ENCODE measurements at places on chromosomes 7 and 10.

DNA sequence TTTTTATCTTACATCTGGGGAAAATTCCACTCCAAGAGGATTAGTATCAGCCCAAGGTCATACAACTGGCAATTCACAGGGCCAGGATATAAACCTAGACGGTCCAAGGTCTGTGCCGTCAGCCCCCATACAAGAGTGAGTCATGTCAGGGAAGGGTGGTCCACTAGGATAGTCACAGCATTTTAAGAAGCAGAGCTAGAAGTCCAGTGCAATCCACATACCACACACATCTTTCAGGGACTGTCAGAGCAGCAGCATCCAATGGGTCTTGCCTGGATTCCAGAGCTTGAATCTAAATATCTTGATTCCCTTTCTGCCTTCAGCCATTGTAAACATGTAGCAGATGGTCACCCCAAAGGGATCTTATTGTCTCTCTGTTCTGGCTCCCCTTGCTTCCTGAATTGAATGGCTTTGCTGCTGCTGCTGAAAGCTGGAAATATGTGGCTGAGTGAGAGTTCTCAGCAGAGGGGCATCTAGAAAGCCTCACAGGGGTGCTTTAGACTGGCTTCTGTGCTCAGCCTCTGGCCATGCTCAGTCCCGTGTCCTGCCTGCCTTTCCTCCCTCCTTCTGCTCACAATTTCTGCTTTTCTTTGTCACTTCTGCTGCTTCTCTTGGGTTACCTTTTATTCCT lies 9.9 kb upstream of the OR6V1 start:
- no peak for DNase-seq

- no peak for DNase-seq
Observed at GRCh38 chr10:20313665-20314064, 497.4 kb downstream of the PLXDC2 start.

GRCh38 chr10:118459642-118460193 lies 117.6 kb upstream of the FAM204A start:
- DNase-seq: no peak

DNA sequence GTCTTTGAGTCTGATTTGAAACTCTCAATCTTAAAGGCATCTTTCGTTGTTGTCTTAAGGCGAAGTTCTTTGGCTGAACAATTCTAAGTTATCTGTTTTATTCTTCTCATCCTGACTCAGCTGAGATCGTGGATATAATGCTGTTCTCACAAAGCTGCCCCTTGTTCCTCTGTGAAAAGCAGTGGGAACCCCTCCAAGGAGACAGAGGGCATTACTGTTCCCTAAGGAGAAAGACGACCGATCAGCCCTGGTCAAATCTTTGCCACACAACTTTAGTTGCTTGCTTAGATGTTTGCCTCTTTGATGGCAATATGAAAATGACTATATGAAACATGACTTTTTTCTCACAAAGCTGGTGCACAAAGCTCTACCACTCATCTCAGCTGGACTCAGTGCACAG lies 1016.7 kb downstream of the REEP3 start:
- no peak for DNase-seq

DNA sequence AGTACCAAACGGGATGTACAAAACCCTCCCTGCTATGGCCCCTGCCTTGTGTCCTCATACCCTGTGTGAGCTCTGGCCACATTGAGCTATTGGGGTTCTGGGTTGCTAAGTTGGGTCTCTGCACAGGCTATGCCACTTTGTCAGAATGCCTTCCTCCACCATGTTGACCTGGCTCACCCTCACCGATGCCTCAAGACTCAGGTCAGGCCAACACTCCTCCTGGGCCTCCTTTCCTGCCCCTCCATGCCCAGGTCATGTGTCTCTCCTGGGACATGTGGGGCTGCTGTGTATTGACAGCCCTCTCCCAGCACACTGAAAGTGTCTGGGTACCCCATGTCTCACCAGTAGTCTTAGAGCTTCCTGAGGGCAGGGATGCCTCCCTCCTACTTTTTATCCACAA lies 14.6 kb downstream of the TRPV5 start:
- no peak for DNase-seq

DNA sequence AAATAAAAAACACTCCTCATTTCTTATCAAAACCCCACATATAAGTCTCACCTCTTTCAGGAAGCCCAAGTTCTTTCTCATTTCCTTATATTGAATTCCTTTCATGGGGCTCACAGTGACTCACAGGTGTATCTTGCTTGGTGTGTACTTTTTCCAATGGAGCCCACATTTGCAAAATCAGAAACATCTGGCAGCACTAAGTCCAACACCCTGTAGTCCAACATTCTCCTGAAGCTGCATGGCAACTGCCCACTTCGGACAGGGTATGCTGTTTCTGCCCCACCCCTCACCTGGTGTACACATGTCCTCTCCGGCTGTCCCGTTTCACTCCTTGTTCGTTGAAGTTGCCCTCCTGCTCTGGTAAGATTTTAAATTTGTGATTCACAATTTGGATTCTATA lies 544.1 kb downstream of the SORCS3 start:
- DNase-seq: no peak

DNA sequence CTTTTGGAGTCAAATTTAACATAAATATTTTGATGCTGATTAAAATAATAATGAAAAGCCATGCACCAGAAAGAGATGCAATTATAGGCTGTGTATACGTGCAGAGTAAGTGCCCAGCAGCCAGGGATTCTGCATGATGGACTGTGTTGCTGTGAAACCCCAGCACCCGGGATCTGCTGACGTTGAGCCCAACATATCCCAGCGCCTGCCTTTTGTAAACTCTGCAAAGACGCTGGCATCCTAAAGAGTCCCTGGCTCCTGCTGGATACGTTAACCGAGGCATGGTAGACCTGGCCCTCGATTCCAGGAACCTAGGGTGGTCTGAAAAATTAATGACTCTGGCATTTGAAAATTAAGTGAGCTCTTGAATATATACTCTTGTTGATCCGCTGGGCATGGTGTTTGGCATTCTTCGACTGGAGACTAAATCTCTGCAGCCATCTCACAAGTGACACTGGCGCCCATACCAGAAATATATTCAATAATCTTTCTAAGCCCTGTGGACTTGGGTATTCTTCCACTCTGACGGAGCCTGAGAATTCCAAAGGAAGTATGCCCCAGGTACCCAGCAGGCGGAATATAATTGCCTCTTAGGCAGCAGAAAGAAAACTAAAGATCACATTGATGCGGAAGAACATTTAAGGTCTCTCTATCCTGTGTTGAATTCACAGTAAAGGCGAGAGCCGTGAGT lies 191.2 kb upstream of the SH2B2 start:
- DNase-seq: no peak

DNA sequence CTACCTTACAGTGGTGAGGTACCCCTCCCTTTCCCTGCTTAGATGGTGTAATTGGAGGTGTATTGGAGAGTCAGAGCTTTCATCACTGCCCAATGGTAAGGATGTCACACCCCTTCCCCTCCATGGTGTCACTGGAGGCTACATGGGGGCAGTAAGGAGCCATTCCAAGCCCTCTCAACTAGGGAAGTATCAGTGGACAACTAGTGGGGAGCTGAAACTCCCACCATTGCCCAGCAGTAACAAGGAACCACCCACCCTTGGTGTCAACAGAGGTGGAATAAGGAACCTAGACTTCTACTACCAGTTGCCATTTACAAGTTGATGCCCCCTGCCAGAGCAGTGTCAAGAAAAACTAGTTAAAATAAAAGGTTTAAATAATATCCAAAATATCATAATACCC lies 2.8 kb upstream of the HIBADH start:
- no peak for DNase-seq

DNA sequence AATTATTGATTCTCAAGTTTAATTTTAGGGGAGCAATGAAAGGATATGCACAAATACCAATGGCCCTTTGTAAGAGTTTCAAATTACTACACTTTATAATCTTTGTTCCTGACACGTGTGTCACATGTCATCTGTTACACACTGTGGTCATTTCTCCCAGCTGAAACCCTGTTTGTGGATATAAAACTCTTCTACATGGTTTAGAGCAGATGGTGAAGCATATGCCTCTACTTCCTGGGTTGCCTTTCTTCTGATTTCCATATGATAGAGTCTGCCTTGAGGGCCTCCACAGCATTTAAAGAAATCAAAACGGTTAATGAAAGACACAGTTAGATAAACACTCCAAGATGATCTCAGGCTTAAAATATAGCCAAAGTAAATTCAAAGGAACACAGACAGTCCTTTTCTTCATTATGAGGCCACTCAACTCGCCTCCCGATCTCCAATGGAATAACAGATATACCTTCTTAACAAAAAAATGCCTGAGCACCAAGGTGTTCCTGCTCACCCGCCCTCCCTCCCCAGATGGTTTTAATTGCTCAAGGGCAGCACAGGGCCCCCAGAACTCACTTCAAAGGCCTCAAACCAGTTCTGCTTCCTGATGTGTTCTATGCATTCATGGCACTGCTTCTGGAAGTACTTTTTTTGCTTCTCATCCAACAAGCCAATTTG lies 75.0 kb downstream of the CPVL start:
- DNase-seq: no peak
